Tongue (tissue), 3 donors: ENCODE measurements at places on chromosomes 12 and 14. TPM values are rescaled to one million over a fixed set of nuclear protein-coding genes. Genes with fewer than 3 reads are reported as not detected.

GRCh38 chr12:114163771-114164170, 197.6 kb upstream of the RBM19 start:
- no peak for DNase-seq

DNA sequence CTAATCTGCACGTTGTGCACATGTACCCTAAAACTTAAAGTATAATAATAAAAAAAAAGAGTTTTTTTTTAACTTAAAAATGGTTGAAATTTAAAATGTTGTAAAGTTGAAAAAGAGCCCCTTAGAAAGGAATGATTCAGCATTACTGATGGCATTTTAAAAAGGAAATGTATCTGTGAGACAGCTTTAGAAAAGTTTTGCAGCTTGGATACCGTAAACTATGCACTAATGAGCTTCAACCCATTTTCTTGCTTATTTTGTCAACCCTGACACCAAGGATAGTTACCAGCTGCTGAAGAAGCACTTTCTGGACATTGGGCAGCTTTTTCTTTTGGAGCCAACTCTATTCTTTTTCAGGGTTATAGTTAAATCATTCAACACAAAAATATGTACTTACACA, 4.3 kb downstream of the BICD1 start:
- DNase-seq, result no peak

- peak; percentile 56 for DNase-seq
Observed at GRCh38 chr12:39905152-39905551, 200.7 kb downstream of the SLC2A13 start.

The SLC15A4 gene
- 72.7 TPM for total RNA-seq

- DNase-seq, result peak; percentile 40
Observed at GRCh38 chr12:50985322-50985721, 33.0 kb downstream of the HIGD1C start.

The PRR4 gene
- 19.3 TPM for total RNA-seq

DNA sequence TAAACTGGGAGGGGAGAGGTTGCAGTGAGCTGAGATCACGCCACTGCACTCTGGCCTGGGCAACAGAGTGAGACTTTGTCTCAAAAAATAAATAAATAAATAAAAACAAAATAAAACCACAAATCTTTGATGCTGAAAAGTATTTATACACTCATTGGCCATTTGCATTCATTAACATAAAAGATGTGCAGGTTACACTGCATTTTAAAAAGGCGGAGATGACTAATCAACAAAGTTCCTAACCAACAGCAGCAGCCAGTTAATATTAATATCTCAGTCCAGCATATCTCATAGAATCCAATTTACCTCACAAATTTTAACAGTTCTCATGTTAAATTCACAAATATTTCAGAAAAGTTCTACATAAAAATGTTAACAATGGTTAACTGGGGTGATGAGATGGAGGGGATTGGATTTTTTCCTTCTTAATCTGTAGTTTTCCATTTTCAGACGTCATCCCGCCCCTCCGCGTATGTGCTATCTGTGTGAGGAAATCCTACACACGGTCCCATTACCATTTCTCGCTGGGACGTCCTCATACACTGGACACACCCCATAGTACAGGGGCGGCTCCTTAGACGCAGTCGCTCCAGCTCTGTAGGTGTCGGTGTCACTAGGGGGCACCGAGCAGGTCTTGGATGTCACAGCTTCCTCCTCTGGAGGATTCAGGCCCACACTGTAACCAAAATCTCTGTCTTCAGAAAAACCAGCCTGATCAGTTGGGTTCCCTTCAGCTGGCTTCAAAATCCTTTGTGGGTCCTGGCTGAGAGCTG, 7.3 kb downstream of the ANKLE2 start:
- no peak for DNase-seq

- no peak for DNase-seq
Observed at GRCh38 chr12:58916161-58916621, 4.1 kb downstream of the LRIG3 start.
